ENCODE measurements at places on chromosomes 1 and 21.

- DNase-seq, result no peak
These were observed 446.0 kb upstream of the LRRC7 start for GRCh38 chr1:69121723-69122122.

- no peak for DNase-seq
These were observed 22.7 kb downstream of the KRTAP10-1 start for GRCh38 chr21:44517175-44517899.

DNA sequence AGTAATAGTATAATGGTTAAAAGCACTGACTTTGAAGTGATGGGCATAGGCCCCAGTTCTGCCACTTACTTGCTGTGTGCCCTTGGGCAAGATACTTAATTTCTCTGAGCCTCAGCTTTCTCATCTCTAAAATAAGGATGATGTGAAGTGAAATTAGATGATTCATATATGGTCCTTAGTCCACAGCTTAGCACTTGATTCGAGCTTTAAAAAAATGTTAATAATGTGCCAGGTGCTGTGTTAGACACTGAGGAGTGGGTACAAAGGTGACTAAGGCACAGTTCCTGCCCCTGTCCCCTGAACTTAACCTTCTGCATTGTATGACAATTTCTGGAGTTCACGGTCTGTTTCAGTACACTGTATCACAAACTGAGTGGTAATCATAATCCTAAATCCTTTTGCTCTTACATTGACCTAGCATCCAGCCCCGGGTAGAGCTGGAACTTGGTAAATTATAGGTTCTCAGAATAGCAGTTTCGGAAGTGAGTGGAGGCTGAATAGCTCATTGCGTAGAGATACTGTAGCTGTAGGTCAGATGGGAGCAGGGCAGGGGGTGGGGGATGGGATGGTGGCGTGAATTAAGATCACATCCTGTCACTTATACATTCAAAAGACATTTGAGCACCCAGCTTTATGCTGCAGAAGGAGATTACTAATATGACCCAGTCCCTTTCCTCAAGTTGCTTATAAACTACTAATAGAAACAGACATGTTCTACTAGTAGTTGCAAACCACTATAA lies 1.5 kb downstream of the ZNF691 start:
- DNase-seq, result no peak

DNA sequence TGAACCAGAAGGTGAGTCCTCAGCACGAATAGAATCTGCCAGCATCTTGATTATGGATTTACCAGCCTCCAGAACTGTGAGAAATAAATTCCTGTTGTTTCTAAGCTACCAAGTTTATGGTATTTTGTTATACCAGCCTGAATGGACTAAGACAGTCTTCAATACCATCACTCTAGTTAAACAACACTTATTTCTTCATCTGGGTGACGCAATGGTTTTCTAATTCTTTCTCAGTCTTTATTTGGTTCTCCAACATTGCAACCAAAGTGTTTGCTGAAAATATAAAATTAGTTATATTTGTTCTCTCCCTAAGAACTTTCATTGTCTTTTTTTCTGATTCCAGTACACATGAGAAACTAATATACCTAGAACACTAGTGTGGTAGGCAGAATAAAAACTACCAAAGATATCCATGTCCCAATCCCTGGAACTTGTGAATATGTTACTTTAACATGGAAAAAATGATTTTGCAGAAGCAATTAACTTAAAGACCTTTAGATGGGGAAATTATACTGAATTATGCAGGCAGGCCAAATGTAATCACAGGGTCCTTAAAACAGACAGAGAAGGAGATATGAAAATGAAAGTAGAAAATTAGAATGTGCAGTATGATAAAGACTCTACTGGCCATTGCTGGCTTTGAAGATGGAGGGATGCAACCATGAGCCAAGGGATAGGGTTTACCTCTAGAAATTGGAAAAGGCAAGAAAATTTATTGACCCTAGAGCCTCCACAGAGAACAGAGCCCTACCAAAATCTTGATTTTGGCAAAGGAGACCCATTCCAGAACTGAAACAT lies 1115.1 kb downstream of the PLA2G4A start:
- no peak for DNase-seq

GRCh38 chr21:34536820-34537219 lies 24.8 kb upstream of the KCNE1 start:
- DNase-seq, result no peak

GRCh38 chr1:10761503-10762152 lies 34.8 kb downstream of the CASZ1 start:
- DNase-seq, result no peak

DNA sequence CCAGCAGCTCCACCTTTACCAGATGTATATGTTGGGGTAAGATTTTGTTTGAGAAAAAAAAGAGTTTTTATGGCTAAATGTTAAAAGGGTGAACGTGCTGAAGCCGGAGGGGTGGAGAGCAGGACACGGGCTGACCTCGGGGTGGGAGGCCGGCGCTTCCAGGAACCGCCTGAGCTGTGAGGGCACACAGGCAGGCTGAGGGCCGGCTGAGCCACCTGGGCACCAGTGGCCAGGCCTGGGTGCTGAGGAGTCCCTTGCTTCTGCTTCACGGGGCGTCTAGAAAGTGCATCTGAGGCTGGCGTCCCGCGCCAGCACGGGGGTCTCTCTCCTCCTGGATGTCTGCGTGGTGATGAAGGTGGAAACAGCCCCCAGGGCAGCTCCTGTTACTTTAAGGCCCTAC lies 33.6 kb upstream of the ADARB1 start:
- DNase-seq, result no peak

- no peak for DNase-seq
These were observed 93.4 kb upstream of the SOD1 start for GRCh38 chr21:31566064-31566463.

DNA sequence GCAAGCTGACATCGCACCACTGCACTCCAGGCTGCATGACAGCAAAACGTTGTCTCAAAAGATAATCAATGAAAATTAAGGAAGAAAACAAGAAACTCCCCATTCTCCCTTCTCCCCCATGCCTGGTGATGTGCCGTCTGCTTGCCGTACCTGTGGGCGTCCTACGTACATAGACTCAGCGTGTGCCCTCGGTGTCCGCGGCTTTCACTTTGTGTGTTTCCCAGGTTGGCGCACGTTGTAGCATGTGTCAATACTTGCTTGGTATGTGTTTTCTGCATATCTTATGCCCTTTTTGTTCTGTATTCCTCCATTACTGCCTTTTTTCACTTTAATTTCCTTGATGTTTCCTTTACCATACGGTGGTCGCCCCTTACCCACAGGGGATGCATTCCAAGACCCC lies 53.8 kb downstream of the PCNT start:
- no peak for DNase-seq

- DNase-seq, result no peak
These were observed 90.9 kb downstream of the TMEM200B start for GRCh38 chr1:29032841-29033240.

DNA sequence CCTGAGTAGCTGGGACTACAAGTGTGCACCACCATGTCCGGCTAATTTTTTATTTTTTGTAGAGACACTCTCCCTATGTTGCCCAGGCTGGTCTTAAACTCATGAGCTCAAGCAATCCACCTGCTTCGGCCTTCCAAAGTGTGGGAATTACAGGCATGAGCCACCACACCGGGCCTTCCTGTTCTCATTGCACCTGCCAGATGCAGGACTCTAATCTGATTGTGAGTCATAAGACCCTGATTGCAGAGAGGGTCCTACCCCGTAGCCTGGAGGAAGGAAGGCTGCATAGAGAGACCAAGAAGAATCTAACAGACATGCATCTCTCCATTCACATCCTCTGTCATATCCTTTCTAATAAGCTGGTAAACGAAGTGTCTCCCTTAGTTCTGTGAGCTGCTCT lies 19.5 kb upstream of the CGN start:
- DNase-seq, result no peak

- no peak for DNase-seq
These were observed 360.4 kb upstream of the LYPLAL1 start for GRCh38 chr1:218813237-218813636.

- no peak for DNase-seq
These were observed 353.3 kb downstream of the PBX1 start for GRCh38 chr1:164912290-164912689.

- peak; percentile 66 for DNase-seq
These were observed 45.2 kb downstream of the ATP1A1 start for GRCh38 chr1:116418091-116418830.

DNA sequence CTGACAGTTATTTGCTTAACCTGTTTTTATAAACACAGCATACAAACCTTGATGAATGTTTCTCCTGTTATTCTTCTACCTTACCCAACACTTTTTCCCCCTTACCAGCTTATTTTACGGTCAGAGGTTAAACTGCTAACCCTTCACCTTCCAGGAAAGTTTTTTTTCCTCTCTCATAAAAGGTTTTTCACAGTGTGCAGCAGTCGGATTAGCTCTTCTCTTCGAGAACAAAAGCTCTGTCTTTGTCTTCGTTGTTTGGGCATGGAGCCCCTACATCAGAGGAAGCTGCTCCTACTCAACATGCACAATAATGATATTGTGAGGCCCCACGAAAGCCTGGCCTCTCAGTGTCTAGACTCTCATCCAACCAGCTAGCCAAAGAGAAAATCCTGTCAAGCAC lies 42.0 kb downstream of the DENND1B start:
- DNase-seq, result no peak

All from activated CD8-positive, alpha-beta memory T cell treated with anti-CD3 and anti-CD28 coated beads for 1 hour (primary cell).